ENCODE measurements at places on chromosomes 16 and 17. TPM values are rescaled to one million over a fixed set of nuclear protein-coding genes. Genes with fewer than 3 reads are reported as not detected.

SCIMP gene
- polyA plus RNA-seq = 4.1 TPM

AOC3 gene
- 14.8 TPM for polyA plus RNA-seq

TBX21 gene
- polyA plus RNA-seq = 0.28 TPM

CDC6 gene
- 11.8 TPM for polyA plus RNA-seq

BCL6B gene
- 7.2 TPM for polyA plus RNA-seq

DHX58 gene
- 11.8 TPM for polyA plus RNA-seq

MMP2 gene
- polyA plus RNA-seq = 87.5 TPM

LRRC75A gene
- 37.2 TPM for polyA plus RNA-seq

SLC38A8 gene
- polyA plus RNA-seq = 0.12 TPM

GGT6 gene
- 2.7 TPM for polyA plus RNA-seq

SOX9 gene
- polyA plus RNA-seq = 48.0 TPM

KRTAP1-5 gene
- polyA plus RNA-seq = not detected

CSH1 gene
- polyA plus RNA-seq = 0.30 TPM

SGSM2 gene
- 50.0 TPM for polyA plus RNA-seq

CCDC40 gene
- polyA plus RNA-seq = 5.7 TPM

SEZ6L2 gene
- polyA plus RNA-seq = 52.3 TPM

TBC1D3 gene
- polyA plus RNA-seq = not detected

MIEF2 gene
- 10.7 TPM for polyA plus RNA-seq

C16orf96 gene
- 0.18 TPM for polyA plus RNA-seq

CCL14 gene
- polyA plus RNA-seq = 6.8 TPM

CCL5 gene
- 8.3 TPM for polyA plus RNA-seq

Data from large intestine (tissue), 12 donors.